ENCODE measurements at places on chromosomes 6 and 20.

DNA sequence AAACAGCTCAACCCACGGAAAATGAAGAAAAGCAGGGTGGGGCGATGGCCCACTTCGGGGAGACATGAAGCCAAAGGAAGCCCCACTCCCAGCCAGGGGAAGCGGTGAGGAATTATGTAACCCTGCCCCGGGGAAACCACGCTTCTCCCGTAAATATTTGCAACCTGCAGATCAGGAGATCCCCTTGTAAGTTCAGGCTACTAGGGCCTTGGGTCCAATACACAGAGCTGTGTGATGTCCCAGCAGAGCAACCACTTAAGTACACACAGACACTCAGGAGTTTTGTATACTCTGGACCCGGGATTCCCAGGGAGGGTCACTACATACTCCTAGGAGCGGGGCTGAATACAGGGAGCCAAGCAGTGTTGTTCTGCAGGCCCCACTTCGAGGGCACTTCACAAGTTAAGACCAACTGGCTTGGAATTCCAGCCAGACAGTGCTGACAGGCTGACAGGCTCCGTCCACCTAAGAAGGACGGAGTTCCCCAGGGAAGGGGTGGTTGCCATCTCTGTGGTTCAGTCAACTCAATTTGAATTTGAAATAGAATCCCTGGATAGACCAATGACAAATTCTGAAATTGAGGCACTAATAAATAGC lies 301.4 kb upstream of the THEMIS start:
- no peak for DNase-seq

DNA sequence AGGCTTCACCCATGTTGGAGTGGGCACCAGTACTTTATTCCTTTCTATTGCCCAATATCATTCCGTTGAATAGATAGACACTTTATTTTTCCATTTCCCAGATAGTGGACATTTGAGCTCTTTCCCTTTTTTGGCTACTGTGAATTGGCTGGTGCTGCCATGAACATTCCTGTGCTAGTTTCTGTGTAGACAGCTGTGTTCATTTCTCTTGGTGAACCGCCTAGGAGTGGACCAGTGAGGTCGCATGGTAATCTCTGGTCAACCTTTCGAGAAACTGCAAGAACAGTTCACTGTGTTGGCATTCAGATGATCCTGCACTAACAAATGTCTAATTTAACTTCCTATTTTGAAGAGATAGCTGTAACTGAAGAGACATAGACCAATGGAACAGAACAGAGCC lies 58.6 kb downstream of the RAMACL start:
- DNase-seq, result no peak

- DNase-seq, result no peak
Observed at GRCh38 chr6:158663625-158664165, 13.8 kb downstream of the SYTL3 start.

DNA sequence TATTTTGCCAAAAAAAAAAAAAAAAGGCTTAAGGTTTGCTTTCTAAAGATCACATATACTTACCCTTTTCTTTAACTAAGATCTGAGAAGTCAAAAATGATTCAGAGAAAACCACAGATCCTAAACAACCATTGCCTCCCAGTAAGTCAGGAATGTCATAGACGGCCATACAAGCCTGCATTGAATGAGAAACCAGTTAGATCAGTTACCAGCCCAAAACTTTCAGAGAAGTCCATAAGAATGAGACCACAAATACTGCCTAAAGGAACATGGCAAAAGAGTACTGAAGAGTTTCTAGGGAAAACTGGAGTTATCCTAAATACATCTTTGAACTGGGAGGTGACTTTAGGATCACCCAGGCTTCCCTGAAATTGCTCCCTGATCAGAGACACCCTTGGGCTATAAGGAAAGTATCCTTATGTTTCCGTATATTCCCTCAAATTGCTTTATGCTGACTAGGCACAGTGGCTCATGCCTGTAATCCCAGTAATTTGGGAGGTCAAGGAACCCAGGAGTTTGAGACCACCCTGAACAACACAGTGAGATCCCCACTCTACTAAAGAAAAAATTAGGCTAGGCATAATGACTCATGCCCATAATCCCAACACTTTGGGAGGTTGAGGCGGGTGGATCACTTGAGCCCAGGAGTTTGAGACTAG lies 79.4 kb upstream of the SLC4A11 start:
- no peak for DNase-seq
